ENCODE measurements at places on chromosomes 2 and 18.

DNA sequence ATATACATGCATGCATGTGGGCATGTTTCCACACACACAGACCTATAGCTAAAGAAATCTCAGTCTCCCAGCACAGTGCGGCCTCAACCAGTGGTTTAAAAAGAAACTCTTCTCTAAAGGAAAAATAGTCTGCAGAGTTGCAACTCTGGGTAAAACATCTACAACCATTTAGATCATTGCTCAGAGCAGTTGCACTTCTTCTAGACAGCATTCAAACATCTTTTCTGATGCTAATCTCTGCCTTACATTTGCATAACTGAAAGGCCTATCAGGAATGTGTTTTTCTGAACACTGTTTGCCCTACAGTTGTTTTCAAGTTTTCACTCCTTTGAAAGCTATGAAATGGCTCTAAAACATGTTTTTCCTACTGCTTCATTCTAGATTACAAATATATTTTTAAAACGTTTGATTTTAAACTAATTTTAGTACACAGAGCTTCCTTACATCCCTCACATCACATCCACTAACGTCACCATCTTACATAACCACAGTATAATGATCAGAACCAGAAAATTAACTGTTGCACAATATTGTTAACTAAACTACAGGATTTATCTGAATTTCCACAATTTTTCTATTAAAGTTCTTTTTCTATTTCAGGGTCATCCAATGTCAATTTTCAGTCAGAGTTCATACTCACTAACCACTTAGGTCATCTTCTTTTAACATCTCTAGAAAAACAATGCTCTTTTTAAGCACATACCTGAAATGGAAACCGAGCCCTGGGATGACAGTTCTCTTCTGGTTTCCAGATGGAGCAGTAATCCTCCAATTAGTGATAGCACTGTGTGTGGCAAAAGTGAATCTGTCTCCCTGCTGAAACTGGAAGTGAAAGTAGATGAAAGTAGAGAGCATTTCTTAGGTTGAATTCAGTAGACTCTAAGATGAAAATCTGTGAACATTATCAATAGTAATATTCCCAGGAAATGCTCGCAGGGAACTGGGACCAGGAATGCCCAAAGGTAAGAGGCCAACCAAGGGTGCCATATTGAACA, 501.6 kb upstream of the GCFC2 start:
- no peak for DNase-seq

DNA sequence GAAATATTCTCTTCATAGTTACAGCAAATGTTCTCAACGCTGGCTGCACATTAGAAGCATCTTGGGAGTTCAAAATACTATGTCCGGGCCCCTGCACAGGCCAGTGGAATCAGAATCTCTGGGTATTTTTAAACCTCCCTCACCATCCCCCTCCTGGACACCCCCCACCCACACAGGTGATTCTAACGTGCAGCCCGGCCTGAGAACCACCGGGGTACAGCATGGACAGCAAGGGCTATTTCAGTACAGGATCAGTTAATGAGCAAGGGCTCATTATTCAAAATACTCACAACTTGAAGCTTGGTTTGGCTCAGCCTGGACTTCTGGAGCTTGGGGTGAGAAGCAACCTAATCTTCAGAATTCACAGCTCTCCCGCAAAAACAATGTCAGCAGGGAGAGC, 31.4 kb downstream of the INO80C start:
- no peak for DNase-seq

GRCh38 chr2:100856732-100857131, 36.8 kb downstream of the NPAS2 start:
- DNase-seq = no peak

DNA sequence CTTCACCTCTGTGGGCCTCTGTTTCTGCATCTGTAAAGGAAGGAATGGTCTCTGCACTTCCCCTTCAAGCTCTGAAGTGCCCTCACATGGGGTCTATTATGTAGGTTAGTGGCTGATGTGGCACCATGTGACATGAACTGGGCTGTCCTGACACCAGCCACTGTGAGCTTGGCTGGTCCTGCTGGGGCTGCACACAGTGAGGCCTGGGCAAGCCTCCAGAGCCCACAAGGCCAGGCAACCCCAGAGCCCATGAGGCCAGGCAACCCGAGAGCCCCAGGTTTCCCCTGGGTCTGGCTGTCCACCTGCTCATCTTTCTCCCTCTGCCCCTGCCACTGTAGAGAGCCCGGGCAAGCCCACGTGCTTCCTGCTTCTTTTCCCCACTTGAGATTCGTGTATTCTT, 150.1 kb upstream of the SMAD2 start:
- no peak for DNase-seq

DNA sequence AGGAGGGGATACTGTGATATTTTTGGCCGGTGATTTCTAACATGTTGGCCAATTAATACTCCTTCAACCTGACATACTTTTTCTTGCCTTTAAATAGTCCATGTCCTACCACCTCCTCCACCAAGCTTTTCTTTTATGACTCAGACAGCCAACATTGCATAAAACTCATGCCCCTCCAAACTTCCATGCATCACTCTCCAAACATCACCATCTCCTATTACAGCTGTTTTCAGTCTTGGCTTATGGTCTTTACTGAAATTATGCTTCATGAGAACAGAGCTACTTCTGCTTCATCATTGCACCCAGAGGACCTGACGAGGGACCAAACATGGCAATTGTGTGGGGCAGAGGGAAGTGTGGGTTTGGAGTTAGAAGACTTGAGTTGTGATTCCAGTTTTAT, 305.4 kb downstream of the LPIN1 start:
- no peak for DNase-seq

GRCh38 chr2:60094450-60094929, 459.0 kb downstream of the BCL11A start:
- DNase-seq = no peak

DNA sequence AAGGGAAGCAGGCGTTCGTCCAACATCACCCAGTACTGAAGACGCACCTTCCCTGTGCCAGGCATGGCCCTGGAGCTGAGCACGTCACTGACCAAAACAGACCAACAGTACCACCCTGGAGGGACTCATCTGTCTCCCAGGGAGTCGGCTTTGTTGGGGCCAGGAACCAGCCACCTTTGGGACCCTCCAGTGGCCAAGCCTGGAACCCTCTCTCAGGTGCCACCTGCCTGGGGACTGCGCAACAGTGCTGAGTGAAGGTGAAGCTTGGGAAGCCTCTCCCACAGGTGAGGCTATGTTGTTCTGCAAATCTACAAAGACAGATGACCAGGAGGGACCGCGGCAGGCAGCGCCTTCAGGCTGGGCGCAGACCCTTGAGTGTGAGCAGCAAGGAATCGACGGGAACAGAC, 91.4 kb upstream of the OTOS start:
- no peak for DNase-seq

DNA sequence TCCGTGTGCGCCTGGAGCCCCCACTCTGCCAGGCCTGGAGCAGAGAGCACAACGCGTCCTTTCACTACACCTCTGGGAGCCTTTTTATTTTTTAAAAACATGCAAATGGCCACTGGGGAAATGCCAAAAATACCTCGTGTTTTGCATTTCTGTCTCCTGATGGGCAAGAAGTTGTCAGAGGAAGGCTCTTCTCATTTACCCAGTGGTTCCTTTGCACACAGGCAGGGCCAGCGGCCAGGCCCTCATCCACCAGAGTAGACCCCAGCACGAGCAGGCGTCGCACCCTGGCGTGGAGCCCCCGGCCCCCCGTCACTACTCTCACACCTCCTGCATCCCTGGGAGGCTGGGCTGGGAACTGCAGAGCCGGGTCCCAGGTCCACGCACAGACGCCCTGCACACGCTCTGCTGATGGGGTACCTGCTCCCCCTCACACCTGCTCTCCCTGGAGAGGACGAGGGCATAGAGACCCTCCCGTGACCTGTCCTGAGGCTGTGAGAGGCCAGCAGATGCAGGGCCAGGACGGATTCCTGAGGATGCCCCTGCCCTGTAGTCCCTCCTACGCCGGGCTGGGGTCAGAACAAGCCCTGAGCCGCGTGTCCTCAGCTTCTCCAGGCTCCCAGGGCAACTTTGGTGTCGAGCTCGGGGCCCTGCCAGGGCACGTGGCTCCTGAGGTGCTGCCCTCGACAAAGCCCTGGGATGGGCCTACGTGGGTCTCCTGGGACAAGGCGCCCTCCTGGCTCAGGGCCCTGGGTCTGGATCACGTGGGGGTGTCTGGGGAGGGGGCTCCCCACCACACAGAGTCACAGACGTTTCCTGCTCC, 65.0 kb downstream of the NFATC1 start:
- DNase-seq = no peak

GRCh38 chr2:12317814-12318426, 398.8 kb upstream of the TRIB2 start:
- DNase-seq = no peak

GRCh38 chr2:240506406-240507059, 51.3 kb downstream of the ANKMY1 start:
- no peak for DNase-seq

GRCh38 chr18:26083099-26083498, 7.3 kb downstream of the SS18 start:
- DNase-seq = no peak

DNA sequence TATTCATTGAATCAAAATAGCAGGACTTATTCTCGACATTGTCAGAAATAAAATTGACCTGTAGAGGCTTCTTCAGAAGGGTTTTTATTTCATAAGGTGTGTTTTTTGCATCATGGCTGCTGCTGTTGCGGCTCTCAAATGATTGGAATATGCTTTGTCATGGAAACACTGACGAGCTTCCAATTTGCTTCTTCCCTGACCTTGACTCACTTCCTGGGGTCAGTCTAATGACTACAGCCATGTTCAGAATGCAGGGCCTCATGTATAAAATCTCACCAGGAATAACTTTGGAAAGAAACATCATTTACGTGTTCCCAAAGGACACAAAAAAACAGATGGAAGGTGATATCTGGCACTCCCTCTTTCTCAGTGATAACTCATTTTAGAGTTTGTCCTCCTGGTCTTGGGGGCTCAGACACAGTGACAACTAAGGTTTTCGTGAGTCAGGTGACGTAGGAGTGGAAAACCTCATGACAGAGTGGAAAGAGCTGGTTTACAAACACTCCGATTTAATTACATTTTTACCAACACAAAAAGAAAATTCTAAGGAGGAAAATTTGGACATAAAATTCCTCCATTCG, 467.0 kb upstream of the RAB12 start:
- peak; percentile 24 for DNase-seq

GRCh38 chr18:74282755-74283554, 8.8 kb downstream of the CYB5A start:
- no peak for DNase-seq

DNA sequence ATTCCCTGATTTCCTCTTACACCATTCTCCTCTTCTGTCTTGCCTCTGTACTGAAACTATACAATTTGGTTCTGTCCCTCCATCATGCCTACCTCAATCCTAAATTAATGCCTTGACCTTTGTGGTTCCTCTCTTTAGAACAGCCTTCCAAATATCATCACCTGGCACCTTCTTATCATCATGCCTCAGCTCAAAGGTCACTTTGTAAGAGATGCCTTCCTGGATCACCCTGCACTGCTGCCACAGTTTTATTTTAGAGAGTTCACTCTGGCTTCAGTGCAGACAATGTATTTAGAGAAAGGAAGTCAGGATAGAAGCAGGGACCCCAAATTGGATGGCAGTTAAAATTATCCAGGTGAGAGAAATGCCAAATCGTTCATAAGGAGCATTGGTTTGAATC, 64.5 kb downstream of the LRRTM4 start:
- no peak for DNase-seq

- DNase-seq = no peak
Measured at GRCh38 chr18:79527656-79528315, 132.1 kb downstream of the NFATC1 start.

GRCh38 chr2:239087046-239087710, 239.3 kb downstream of the TWIST2 start:
- no peak for DNase-seq

GRCh38 chr2:26752656-26753055, 11.4 kb upstream of the SLC35F6 start:
- no peak for DNase-seq

DNA sequence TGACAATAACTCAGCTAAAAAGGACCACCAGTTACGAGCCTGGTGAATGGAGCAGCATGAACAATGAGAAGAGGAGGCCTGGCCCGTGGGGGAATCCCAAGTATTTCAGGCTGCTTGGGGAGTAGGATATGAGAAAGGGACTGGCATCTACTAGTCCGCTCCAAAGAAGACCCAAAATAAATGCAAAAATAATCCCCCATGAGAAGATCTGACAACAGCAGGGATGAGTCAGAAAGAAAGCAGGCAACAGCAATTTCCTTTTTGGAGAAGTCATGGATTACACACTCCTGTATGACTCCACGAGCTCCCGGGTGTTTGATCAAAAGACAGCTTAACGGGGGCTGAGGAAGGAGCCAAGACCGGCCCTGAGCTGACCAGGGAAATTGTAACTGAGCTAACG, 111.4 kb downstream of the SOX11 start:
- DNase-seq = no peak

- DNase-seq = peak; percentile 38
Measured at GRCh38 chr2:209458008-209458979, 34.4 kb downstream of the MAP2 start.

DNA sequence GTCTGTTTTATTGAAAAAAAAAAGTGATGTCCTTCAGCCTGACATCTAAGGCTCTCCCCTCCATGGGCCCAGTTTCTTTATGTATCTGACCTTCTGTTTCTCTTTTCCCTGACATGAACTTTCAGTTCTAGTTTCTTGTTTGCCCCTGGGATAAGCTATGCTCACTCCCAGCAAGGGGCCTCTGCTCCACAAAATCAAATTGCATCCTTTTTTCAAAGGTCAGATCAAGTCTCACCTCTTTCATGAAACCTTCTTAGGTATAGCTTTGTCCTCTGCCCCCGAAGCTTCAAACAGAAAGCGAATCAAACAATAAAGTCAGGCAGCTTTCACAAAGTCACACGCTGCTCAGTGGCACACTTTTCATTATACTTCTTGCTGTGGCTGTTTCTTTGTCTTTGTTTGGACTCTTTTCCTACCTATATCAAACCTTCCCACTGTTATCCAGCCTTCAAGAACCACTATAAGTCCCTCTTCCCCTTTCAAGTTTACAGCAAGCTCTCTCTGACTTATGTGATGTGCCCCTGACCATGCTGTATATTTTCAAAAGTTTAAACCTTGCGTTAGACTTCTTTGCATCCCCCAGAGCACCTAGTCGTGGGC, 23.3 kb downstream of the MAP3K19 start:
- no peak for DNase-seq

- no peak for DNase-seq
Measured at GRCh38 chr2:219672406-219672805, 45.0 kb downstream of the SLC4A3 start.

DNA sequence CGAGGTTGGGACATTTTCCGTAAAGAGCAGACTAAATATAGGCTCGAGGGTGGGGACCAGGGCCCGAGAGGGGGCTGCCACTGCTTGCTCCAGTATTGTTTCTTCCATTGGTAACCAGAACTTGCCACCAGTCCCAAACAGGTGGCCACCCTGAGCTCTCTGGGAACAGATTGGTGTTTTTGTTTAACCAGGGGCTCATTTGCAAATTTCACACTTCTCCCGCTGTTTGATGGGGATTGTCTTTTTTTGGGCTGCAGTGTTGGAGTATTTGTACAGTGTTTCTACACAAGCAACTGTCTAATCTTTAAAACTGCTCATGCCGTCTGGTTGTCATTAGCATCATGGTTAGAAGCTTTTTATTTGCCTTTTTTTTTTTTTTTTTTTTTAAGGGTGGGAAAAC, 8.5 kb downstream of the AGAP1 start:
- DNase-seq = no peak
